ENCODE measurements at places on chromosomes 1 and 21.

GRCh38 chr1:207831517-207832327 is 79.2 kb downstream of the CD34 start:
- no peak for DNase-seq

DNA sequence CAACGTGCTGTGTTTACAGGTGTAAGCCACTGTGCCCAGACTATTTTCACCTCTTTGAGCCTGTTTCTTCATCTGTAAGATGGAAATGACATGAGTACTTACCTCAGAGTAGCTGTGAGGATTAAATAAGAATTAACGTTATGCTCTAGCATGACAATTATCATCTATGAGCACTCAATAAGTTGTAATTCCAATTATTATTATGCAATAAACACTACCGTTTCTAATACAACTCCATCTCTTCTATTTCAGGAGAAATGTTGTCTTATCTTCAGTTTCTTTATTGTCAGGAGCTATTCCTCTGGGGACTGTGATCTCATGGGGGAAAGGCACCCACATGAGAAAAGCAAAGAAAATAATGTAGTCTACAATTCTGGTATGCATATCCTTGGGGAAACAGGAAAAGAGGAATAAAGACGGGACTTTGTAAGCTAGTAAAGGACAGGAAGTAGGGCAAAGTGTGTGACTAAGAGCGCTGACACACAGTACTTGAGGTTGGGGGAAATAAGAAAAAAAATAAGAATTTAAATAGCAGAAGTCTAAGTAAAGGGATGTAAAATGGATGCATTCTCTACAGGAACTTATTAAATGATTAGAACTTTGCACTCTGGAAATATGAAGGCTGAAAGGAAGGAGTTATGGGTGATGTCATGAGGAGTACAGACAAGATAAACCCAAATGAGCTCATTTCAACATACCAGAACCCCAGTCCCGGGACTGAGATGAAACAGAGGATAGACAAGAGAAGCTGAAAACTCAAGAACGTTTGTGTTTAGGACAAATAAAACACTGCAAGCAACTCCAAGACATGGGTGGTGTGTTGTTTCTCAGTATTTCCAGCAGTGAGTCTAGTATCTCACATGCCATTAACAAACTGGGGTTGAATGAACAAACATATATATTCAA is 9.8 kb downstream of the PHC2 start:
- no peak for DNase-seq

DNA sequence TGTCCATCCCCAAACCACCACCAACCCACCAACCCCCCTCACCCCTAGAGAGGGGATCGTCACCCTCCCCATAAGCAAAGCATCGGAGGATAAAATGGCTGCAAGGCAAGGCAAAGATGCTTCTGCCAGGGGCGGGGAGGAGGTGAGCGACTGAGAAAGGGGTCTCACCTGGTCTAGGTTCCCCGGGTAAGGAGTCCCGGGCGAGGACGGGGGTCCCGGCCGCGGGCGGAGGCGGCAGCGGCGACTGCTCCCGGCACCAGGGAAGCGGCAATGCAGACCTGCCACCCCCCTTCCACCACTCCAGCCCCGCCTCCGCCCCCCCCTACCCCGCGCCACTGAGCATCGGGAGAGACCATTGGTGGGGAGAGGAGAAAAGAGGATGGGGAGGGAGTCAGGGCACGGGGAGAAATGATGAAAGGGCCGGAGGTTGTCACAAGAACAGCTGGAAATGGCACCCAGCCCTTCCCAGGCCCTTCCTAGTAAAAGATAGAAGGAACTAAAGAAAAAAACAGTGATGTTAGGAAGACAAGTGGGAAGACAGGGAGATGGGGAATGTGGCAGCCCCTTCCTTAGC is at the start of gene SV2A:
Gene SV2A, minus strand, starts transcription at position 274 of the 574 bp plus-strand sequence. CDS start 4,004 bp downstream, outside the sequence.
- no peak for DNase-seq

GRCh38 chr1:48093696-48094528 is 96.7 kb upstream of the TRABD2B start:
- DNase-seq, result peak; percentile 47

All from stimulated activated CD8-positive, alpha-beta memory T cell treated with anti-CD3 and anti-CD28 coated beads, Interleukin-4, amount 100 ng/mL, for 1 hour (primary cell).